T-helper 17 cell (primary cell): ENCODE measurements at places on chromosomes 12 and 14. TPM values are rescaled to one million over a fixed set of nuclear protein-coding genes. Genes with fewer than 3 reads are reported as not detected.

TPPP2 gene
- total RNA-seq = not detected

ETFBKMT gene
- 1.2 TPM for total RNA-seq

C14orf180 gene
- total RNA-seq = not detected

CCDC88C gene
- 333 TPM for total RNA-seq

OTX2 gene
- total RNA-seq = not detected

OR10AD1 gene
- total RNA-seq = not detected

CD163 gene
- 2.9 TPM for total RNA-seq

LTB4R gene
- total RNA-seq = 21.5 TPM

LPAR5 gene
- total RNA-seq = 8.1 TPM

- H3K4me3 ChIP-seq = no peak overlapping the region
- peak; percentile 50 for DNase-seq
- H3K36me3 ChIP-seq = no peaks in the 10 kb centered on the region
- H3K27ac ChIP-seq = no peak overlapping the region
- H3K27me3 ChIP-seq = peaks cover 7% of the 10 kb centered on the region
Observed at GRCh38 chr12:52870361-52871290, 21.8 kb upstream of the KRT78 start.

- H3K4me1 ChIP-seq = no peaks in the 10 kb centered on the region
- no peak overlapping the region for H3K27ac ChIP-seq
- no peak for DNase-seq
Observed at GRCh38 chr14:25861406-25861805, 736.4 kb downstream of the NOVA1 start.

- no peak for DNase-seq
- no peak overlapping the region for H3K4me3 ChIP-seq
- H3K27ac ChIP-seq = no peak overlapping the region
- H3K4me1 ChIP-seq = no peaks in the 10 kb centered on the region
- no peaks in the 10 kb centered on the region for H3K27me3 ChIP-seq
- H3K36me3 ChIP-seq = no peaks in the 10 kb centered on the region
Observed at GRCh38 chr12:34363050-34363673, 340.9 kb downstream of the ALG10 start.

GRCh38 chr12:52057638-52058576 is 6.7 kb downstream of the NR4A1 start:
- no peak overlapping the region for H3K4me3 ChIP-seq
- H3K36me3 ChIP-seq = no peaks in the 10 kb centered on the region
- DNase-seq = no peak
- no peak overlapping the region for H3K27ac ChIP-seq

- no peak overlapping the region for H3K27ac ChIP-seq
- H3K4me1 ChIP-seq = peaks cover 21% of the 10 kb centered on the region
- DNase-seq = no peak
- no peak overlapping the region for H3K4me3 ChIP-seq
Observed at GRCh38 chr12:6378709-6379472, 3.5 kb upstream of the SCNN1A start.

DNA sequence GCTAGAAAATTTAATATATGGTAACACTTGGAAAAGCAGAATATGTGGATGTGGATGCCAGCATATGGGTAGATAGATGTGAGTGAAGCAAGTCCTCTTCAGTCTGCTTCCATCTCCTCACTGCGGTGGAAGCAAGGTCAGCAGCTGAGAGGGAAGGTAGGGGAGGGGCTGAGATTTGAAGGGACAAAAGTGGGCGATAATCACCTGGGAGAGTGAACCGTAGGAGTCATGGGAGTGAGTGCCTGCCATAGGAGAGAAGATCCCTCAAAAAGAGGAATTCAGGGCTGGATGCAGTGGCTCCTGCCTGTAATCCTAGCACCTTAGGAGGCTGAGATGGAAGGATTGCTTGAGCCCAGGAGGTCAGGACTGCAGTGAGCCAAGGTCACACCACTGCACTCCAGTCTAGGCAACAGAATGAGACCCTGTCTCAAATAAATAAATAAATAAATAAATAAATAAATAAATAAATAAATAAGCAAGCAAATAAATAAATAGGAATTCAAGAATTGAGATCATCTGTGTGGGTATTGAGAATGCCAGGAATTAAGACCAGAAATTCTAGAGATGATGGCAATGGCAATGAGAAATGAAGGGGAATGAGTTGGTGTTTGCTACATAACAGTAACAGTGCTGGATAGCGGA is 123.4 kb downstream of the BICD1 start:
- no peak overlapping the region for H3K27ac ChIP-seq
- no peak overlapping the region for H3K4me3 ChIP-seq
- no peaks in the 10 kb centered on the region for H3K36me3 ChIP-seq
- H3K27me3 ChIP-seq = no peaks in the 10 kb centered on the region
- H3K4me1 ChIP-seq = no peaks in the 10 kb centered on the region
- DNase-seq = no peak

DNA sequence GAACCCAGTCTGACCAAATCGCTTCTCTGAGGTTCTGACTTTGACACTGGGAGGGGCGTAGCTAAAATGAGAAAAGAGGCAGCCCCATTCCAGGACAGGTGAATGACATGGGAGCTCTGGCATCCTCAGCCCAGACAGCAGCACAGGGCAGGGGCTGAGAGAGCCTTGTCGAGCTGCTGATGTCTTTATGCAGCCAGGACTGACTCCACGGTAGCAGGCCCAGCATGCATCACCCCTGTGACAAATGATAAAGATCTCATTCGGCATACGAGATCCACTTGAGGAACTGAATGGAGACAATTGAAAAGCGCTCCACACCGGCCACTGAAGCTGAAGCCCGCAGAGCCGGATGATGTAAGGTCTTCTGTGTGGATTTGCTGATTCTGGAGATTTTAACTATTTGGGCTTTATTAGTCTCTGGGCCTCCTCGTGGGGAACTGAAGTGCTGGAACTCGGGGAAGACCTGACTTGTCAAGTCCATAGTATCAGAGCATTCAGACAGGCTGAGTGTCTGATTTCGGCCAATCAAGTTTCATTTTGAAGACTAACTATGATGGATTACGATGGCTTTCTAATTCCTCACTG is 56.9 kb upstream of the MAP1LC3B2 start:
- H3K4me3 ChIP-seq = no peak overlapping the region
- H3K36me3 ChIP-seq = no peaks in the 10 kb centered on the region

GRCh38 chr12:123906711-123907420 is 65.8 kb downstream of the CCDC92 start:
- peaks cover 15% of the 10 kb centered on the region for H3K4me1 ChIP-seq
- no peak for DNase-seq
- no peaks in the 10 kb centered on the region for H3K36me3 ChIP-seq
- H3K27me3 ChIP-seq = peaks cover 23% of the 10 kb centered on the region
- H3K27ac ChIP-seq = peak overlapping the region; percentile 34
- no peak overlapping the region for H3K4me3 ChIP-seq

- H3K36me3 ChIP-seq = no peaks in the 10 kb centered on the region
- no peak for DNase-seq
- H3K4me1 ChIP-seq = peaks cover 2% of the 10 kb centered on the region
- no peak overlapping the region for H3K27ac ChIP-seq
Observed at GRCh38 chr12:101931498-101932326, 54.3 kb downstream of the DRAM1 start.

- H3K27ac ChIP-seq = no peak overlapping the region
- peaks cover 5% of the 10 kb centered on the region for H3K36me3 ChIP-seq
- H3K4me3 ChIP-seq = no peak overlapping the region
- no peak for DNase-seq
- H3K27me3 ChIP-seq = peaks cover 28% of the 10 kb centered on the region
Observed at GRCh38 chr12:26017484-26018211, 59.2 kb downstream of the RASSF8 start.

GRCh38 chr12:19369691-19370148 is 69.6 kb upstream of the AEBP2 start:
- no peak overlapping the region for H3K27ac ChIP-seq
- no peaks in the 10 kb centered on the region for H3K4me1 ChIP-seq
- H3K4me3 ChIP-seq = no peak overlapping the region
- H3K36me3 ChIP-seq = peaks cover 3% of the 10 kb centered on the region

DNA sequence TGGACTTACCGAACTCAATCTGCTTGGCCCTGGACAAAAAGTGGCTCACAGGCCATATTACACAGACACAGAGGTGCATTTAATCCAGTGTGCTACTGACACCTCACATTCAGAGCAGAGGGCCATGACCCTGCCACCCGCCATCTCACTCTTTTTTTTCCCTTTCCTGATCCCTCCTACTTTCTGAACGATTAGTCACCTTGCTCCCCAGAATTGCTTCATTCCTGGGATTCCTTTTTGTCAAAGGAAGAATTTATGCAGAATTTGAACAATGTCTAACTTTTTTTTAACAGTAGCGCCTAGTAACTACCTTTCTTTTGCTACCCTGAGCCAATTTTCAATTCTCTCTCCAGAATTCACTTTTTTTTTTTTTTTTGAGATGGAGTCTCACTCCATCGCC is 4.6 kb downstream of the PKP2 start:
- no peaks in the 10 kb centered on the region for H3K36me3 ChIP-seq
- no peak overlapping the region for H3K27ac ChIP-seq
- H3K4me3 ChIP-seq = no peak overlapping the region
- H3K4me1 ChIP-seq = peaks cover 7% of the 10 kb centered on the region

GRCh38 chr12:92080911-92081285 is 64.7 kb downstream of the BTG1 start:
- peaks cover 29% of the 10 kb centered on the region for H3K4me1 ChIP-seq
- H3K27me3 ChIP-seq = no peaks in the 10 kb centered on the region
- DNase-seq = no peak
- H3K27ac ChIP-seq = peak overlapping the region; percentile 93
- peak overlapping the region; percentile 76 for H3K4me3 ChIP-seq
- peaks cover 6% of the 10 kb centered on the region for H3K36me3 ChIP-seq

- H3K27me3 ChIP-seq = peaks cover 25% of the 10 kb centered on the region
- no peaks in the 10 kb centered on the region for H3K36me3 ChIP-seq
- H3K4me1 ChIP-seq = no peaks in the 10 kb centered on the region
- no peak for DNase-seq
- no peak overlapping the region for H3K4me3 ChIP-seq
- H3K27ac ChIP-seq = no peak overlapping the region
Observed at GRCh38 chr14:57345106-57345505, 45.3 kb upstream of the NAA30 start.

- no peaks in the 10 kb centered on the region for H3K4me1 ChIP-seq
- H3K36me3 ChIP-seq = no peaks in the 10 kb centered on the region
- no peak overlapping the region for H3K4me3 ChIP-seq
- DNase-seq = no peak
- no peak overlapping the region for H3K27ac ChIP-seq
- no peaks in the 10 kb centered on the region for H3K27me3 ChIP-seq
Observed at GRCh38 chr12:99110868-99111267, 465.8 kb downstream of the APAF1 start.

GRCh38 chr14:97196336-97196735 is 399.2 kb downstream of the VRK1 start:
- H3K27me3 ChIP-seq = peaks cover 9% of the 10 kb centered on the region
- no peaks in the 10 kb centered on the region for H3K4me1 ChIP-seq
- H3K27ac ChIP-seq = no peak overlapping the region
- H3K36me3 ChIP-seq = no peaks in the 10 kb centered on the region
- H3K4me3 ChIP-seq = no peak overlapping the region

GRCh38 chr12:89636052-89636775 is 72.4 kb downstream of the ATP2B1 start:
- H3K36me3 ChIP-seq = peaks cover 15% of the 10 kb centered on the region
- peak overlapping the region; percentile 5 for H3K4me3 ChIP-seq

- no peak overlapping the region for H3K4me3 ChIP-seq
- no peaks in the 10 kb centered on the region for H3K4me1 ChIP-seq
- no peaks in the 10 kb centered on the region for H3K36me3 ChIP-seq
- H3K27ac ChIP-seq = no peak overlapping the region
- H3K27me3 ChIP-seq = no peaks in the 10 kb centered on the region
Observed at GRCh38 chr12:59115526-59115925, 195.2 kb upstream of the LRIG3 start.

GRCh38 chr12:123055281-123055766 is 74.8 kb downstream of the ARL6IP4 start:
- no peak overlapping the region for H3K4me3 ChIP-seq
- H3K27me3 ChIP-seq = no peaks in the 10 kb centered on the region
- no peaks in the 10 kb centered on the region for H3K36me3 ChIP-seq

DNA sequence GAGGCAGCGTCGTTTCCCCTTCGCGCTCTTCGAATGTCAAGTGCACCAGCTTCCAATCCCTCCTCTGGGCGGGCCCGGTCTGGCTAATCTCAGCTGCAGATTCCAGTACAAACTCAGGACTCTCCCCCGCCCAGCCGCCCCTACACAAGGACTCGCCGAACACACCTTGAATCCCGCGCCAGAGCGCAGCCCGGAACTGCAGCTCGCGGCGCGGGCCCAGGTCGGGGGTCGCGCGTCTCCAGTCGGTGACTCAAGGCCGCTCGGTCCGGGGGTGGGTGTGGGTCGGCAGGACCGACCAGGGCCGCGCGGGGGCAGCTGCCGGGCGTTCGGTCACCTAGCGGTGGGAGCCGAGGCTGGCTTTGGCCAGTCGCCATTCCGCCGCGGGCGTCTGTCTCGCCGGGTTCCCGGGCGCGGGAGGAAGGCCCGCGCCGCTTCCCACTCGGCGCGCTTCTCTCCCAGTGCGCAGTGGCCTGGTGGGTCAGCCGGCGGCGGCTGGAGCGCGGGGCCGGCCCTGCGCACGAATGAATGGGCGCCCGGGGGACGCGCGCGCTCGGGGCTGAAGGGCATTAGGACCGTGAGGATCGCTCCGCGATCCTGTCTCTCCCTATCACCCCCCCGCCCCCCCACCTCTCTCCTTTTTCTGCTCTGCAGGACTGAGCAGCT is at the start of gene GALNT16:
GALNT16 (plus strand) TSS at position 632 of the 663 bp plus-strand sequence. CDS start 133 bp downstream, outside the sequence.
- H3K27ac ChIP-seq = no peak within 1 kb of the TSS
- no peak for DNase-seq
- peaks cover 71% of the 10 kb centered on the region for H3K27me3 ChIP-seq
- H3K36me3 ChIP-seq = peaks cover 9% of the 10 kb centered on the region
- peak within 1 kb of the TSS; percentile 87 for H3K4me3 ChIP-seq

- no peak for DNase-seq
- no peaks in the 10 kb centered on the region for H3K36me3 ChIP-seq
- no peaks in the 10 kb centered on the region for H3K27me3 ChIP-seq
- H3K4me3 ChIP-seq = no peak overlapping the region
Observed at GRCh38 chr12:96364092-96364700, 36.0 kb downstream of the CDK17 start.

- H3K27ac ChIP-seq = peak overlapping the region; percentile 92
- H3K4me1 ChIP-seq = peaks cover 52% of the 10 kb centered on the region
- H3K27me3 ChIP-seq = no peaks in the 10 kb centered on the region
- H3K4me3 ChIP-seq = peak overlapping the region; percentile 82
- no peak for DNase-seq
- H3K36me3 ChIP-seq = peaks cover 4% of the 10 kb centered on the region
Observed at GRCh38 chr12:104669851-104670337, 213.1 kb downstream of the CHST11 start.

- peaks cover under 1% of the 10 kb centered on the region for H3K27me3 ChIP-seq
- no peak overlapping the region for H3K4me3 ChIP-seq
- no peaks in the 10 kb centered on the region for H3K36me3 ChIP-seq
Observed at GRCh38 chr14:94926176-94926575, 156.3 kb upstream of the GSC start.

- H3K27ac ChIP-seq = no peak overlapping the region
- H3K4me3 ChIP-seq = no peak overlapping the region
- DNase-seq = no peak
- H3K27me3 ChIP-seq = peaks cover 15% of the 10 kb centered on the region
- no peaks in the 10 kb centered on the region for H3K4me1 ChIP-seq
Observed at GRCh38 chr12:58011676-58012075, 70.3 kb downstream of the ATP23 start.

- no peak overlapping the region for H3K4me3 ChIP-seq
- H3K27me3 ChIP-seq = peaks cover 46% of the 10 kb centered on the region
- no peaks in the 10 kb centered on the region for H3K4me1 ChIP-seq
- peaks cover 5% of the 10 kb centered on the region for H3K36me3 ChIP-seq
- DNase-seq = no peak
Observed at GRCh38 chr12:93043877-93044209, 114.7 kb upstream of the EEA1 start.

GRCh38 chr12:91896286-91897024 is 249.2 kb downstream of the BTG1 start:
- H3K4me3 ChIP-seq = no peak overlapping the region
- H3K4me1 ChIP-seq = peaks cover 2% of the 10 kb centered on the region
- no peaks in the 10 kb centered on the region for H3K36me3 ChIP-seq
- DNase-seq = no peak
